ENCODE measurements at places on chromosomes 7 and 10.
A peak's percentile ranks its signal among the peaks of the same experiment; 100 is the strongest.

- DNase-seq = no peak
These were observed 57.4 kb upstream of the EBF3 start for GRCh38 chr10:130021383-130021950.

- DNase-seq = no peak
These were observed 1080.1 kb upstream of the SORCS1 start for GRCh38 chr10:108244443-108245228.

DNA sequence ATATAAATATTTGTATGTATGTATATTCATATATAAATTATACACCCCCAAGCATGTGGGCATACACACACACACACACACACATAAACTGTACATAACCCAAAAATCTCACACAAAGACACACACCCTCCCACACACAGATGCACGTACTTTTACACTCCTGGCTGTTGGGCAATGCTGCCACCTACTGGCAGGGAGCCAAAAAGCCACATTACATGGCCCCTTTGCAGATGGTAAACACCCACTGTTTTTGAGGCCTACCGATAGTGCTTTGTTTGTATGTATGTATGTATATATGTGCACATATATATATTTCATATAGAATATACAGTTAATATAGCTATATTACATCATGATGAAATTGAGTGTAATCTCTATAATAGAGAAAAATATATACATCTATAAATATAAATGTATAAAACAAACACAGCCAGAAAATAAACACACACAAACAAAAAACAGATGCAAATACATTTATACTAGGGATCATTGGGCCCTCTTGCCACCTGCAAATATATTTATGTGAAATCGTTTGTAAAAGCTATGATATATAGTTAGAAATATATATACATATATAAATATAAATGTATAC is 120.1 kb upstream of the ACBD5 start:
- peak; percentile 88 for DNase-seq

DNA sequence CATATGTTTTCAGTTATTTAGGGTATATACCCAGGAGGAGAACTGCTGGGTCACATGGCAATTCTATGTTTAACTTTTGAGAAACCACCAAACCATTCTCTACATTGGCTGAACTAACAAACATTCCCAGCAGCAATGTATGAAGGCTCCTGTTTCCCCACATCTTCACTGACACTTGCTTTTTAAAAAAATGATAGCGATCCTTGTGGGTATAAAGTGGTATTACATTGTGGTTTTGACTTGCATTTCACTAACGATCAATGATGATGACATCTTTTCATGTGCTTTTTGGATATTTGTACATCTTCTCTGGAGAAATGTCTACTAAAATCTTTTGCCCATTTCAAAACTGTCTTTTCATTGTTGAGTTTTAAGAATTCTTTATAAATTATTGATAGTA is 51.2 kb upstream of the ANAPC16 start:
- DNase-seq = peak; percentile 12

Data from CD4-positive, alpha-beta T cell treated with Interleukin-15 for 4 hours (primary cell).